ENCODE measurements at places on chromosomes 2 and 18.
A peak's percentile ranks its signal among the peaks of the same experiment; 100 is the strongest.

- DNase-seq, result no peak
Measured at GRCh38 chr18:61031626-61032025, 301.6 kb upstream of the CDH20 start.

DNA sequence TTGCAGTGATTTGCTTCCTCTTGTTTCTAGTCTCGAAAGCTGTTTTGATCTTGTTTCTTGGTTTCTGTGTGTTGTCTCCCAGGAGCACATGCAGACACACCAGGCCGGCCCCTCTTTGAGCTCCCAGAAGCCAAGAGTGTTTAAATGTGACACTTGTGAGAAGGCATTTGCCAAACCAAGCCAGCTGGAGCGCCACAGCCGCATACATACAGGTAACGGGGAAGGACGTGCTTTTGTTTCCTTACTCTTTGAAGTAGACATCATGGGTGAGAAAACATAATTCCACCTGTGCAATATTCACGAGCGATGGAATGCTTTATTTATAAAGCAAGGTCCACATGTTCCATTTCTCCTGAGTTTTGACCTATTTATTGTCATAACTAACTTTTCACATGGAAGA is 137.2 kb downstream of the ZNF236 start:
- DNase-seq, result no peak

DNA sequence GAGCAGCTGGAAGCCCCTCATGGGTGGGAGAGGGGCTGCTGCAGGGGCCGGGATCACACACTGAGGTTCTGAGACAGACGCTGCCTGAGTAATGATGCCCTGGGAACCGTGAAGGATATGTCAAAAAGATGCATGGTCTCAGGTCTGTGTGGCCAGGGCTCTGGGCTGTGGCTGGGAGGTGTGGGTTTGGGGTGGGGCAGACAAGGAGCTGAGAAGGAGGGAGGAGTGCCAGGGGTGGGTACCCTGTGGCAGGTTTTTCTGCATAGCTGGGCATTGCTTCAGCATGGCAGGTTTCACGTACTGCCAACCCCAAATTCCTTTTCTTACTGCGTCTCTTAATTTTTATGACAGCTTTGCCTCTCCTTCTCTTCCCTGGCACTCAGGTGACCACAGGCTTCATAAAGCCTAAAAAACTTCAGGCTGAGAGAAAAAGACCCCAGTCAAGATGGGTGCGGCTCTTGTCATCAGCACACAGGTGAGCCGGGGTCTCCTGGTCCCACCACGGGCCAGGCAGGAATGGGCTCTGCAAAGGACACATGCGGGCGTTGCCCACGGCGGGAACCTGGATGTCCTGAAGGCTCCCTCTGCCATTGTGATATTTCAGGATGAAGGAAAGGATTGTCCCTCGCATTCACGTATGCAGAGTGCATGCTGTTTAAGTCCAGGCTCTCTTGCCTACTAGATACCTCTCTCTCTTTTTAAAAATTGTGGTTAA is 18.0 kb downstream of the MALL start:
- DNase-seq, result no peak

GRCh38 chr2:177165061-177165583 is 47.5 kb upstream of the HNRNPA3 start:
- no peak for DNase-seq

DNA sequence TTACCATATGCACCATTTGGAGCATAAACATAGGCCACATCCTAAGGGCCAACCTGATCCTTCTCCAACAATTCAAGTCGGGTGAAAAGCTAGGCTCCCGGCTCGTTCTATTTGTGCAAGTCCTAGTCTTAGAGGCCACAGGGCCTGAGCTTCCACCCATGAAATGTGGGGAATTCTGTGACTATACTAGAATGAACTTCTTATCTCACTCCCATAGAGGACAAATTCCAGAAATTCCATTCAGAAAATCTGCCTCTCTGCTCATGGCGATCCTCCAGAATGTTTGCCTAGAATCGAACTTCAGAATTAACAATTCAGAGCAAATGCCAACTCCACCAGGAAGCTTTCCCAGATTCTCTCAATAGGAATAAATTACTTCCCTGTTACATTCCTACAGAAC is 187.9 kb downstream of the BCL11A start:
- DNase-seq, result no peak

DNA sequence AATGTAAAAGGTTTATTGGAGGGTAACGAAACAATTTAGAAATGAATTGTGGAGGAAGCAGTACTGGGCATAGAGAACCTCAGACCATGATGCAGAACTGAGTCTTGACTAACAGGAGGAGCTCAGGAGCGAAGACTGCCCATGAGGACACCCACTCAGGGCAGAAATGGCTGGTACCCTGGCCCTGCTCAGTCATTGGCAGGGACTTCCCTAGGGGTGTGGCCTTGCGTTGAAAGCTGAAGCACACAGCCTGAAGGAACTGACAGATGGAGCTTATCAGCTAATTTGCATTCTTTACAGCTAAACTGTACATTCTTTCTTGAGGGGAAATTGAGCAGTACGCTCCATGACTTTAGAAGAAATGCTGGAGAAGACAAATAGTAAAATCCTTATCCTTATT is 57.1 kb downstream of the PDK1 start:
- no peak for DNase-seq

GRCh38 chr2:66512626-66513025 is 77.7 kb downstream of the MEIS1 start:
- no peak for DNase-seq

DNA sequence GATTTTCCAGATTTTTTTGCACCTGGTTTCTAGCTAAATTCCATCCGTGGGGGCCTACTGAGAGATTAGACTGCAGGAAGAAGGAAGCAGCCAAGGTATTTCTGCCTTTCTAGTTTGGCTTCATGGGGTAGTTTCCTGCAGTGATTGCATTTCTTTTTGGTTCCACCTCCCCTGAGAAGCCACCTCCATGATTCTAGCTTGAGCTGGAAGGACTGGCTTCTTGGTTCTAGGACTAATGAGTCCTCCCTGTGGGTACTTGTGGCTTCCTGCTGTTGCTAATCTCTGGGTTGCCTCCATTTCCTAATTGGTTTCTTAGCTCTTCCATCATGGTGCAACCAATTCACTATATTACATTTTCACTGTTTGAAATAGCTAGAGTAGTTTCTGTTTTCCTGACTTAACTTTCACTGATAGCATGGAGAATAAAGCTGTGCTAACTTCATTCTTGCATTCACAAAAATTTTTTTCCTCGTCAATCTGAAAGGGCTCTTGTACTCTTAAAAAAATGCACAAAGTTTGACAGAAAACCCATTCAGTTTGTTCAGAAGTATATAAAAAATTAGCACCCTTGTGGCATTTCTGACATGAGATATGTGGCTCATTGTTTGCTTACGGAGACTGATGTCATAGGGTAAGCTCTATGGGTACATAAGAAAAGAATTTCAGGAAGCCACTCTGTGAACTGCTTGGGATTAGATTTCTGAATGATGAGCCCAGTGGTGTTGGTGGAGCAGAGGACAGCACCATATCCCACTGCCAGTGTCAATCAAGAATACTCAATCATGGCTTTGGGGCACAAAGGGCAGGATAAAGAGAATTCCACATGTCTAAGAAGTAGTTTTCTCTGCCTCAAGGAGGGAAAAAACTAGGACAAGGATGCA is 242.8 kb upstream of the RBMS1 start:
- no peak for DNase-seq

- no peak for DNase-seq
Measured at GRCh38 chr2:162607915-162608314, 230.7 kb downstream of the KCNH7 start.

DNA sequence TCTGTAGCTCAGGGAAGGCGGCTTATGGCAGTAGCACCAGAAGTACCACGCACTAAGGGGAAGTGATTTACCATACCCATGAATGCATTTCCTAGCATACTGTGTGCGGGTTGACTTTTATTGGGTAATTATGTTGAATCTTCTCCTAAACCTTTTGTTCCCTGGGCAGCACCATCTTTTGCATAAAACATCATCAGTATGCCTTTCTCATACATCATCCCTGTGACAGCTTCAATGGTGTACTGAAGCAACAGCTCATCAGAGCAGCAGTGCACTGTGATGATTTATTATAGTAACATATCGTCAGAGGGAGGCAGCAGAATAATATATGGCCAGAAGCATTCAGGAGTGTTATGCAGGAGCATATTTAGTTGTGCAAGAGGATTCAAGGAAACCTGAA is 204.9 kb downstream of the CDH7 start:
- no peak for DNase-seq

GRCh38 chr2:152186262-152186661 is 10.7 kb upstream of the STAM2 start:
- no peak for DNase-seq

- no peak for DNase-seq
Measured at GRCh38 chr18:7388741-7389140, 157.9 kb downstream of the LRRC30 start.

DNA sequence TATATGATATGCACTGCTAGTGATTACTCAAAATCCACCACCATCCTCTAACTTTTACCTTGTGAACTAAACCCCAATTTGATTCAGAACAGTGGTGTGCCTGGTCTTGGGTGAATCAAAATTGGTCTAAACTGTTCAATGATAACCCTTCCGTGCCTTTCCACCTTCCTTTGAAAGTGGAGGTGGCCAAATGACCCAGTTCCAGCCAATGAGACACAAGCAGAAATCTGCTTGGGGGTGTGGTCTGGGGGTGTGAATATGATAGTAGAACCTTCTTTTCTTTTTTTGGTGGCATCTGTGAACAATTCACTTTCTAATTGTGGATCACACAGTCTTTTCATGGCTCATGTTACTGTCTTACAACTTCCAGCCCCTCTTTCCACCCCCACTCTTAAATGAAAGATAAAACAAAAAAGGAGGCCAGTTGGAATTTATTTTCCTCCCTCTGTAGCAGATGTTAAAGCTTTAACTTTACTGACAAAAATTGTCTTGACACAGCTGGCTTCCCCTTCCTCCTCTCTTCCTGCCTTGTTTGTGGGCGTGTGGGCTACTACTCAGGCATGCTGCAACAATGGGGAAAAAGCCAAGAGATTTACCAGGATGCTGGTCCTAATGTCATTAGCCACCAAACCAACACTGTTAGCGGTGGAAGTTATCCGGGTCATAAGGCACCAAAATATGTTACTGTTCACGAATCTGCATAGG is 58.8 kb upstream of the ANKRD44 start:
- DNase-seq, result no peak

GRCh38 chr18:5640939-5641338 is 97.1 kb upstream of the EPB41L3 start:
- no peak for DNase-seq

GRCh38 chr2:43224131-43224570 is 2.3 kb downstream of the ZFP36L2 start:
- DNase-seq, result peak; percentile 57

- DNase-seq, result no peak
Measured at GRCh38 chr2:4265936-4266335, 562.6 kb downstream of the DCDC2C start.
